Hepatocyte (in vitro differentiated cells): ENCODE measurements at places on chromosomes 3 and 15.
A peak's percentile ranks its signal among the peaks of the same experiment; 100 is the strongest.

- H3K36me3 ChIP-seq: no peaks in the 10 kb centered on the region
- no peaks in the 10 kb centered on the region for H3K27me3 ChIP-seq
- H3K4me3 ChIP-seq: no peak overlapping the region
- no peaks in the 10 kb centered on the region for H3K4me1 ChIP-seq
- no peak for DNase-seq
- H3K27ac ChIP-seq: no peak overlapping the region
Observed at GRCh38 chr3:57696801-57697321, 4.0 kb upstream of the DENND6A start.

- no peak overlapping the region for H3K27ac ChIP-seq
- H3K4me3 ChIP-seq: no peak overlapping the region
- no peaks in the 10 kb centered on the region for H3K4me1 ChIP-seq
- H3K36me3 ChIP-seq: no peaks in the 10 kb centered on the region
- no peak for DNase-seq
Observed at GRCh38 chr15:79675982-79676381, 220.8 kb downstream of the MTHFS start.

GRCh38 chr15:24899367-24899766, 55.4 kb upstream of the SNRPN start:
- no peaks in the 10 kb centered on the region for H3K4me1 ChIP-seq
- no peaks in the 10 kb centered on the region for H3K27me3 ChIP-seq
- no peak for DNase-seq
- no peak overlapping the region for H3K4me3 ChIP-seq
- H3K36me3 ChIP-seq: no peaks in the 10 kb centered on the region
- H3K27ac ChIP-seq: no peak overlapping the region

DNA sequence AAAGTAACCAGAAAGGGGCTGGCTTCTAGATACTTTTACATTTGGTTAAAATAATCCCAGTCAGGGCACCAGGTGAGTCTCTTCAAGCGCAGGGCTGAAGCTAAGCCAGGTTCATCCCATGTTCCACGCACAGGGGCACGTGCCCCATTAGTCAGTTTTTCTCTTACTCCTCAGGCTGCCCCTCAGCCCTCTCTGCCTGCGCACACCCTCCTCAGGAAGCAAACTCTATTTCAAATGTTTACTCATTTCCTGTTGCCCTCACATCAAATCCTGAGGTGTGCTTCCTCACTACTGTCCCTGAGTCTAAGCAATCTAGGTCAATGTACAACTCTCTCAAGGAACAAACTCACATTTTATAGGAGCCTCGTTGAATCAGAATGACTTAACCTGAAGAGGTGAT, 48.5 kb downstream of the THBS1 start:
- peak; percentile 23 for DNase-seq
- no peaks in the 10 kb centered on the region for H3K36me3 ChIP-seq
- no peak overlapping the region for H3K4me3 ChIP-seq
- H3K27me3 ChIP-seq: no peaks in the 10 kb centered on the region

DNA sequence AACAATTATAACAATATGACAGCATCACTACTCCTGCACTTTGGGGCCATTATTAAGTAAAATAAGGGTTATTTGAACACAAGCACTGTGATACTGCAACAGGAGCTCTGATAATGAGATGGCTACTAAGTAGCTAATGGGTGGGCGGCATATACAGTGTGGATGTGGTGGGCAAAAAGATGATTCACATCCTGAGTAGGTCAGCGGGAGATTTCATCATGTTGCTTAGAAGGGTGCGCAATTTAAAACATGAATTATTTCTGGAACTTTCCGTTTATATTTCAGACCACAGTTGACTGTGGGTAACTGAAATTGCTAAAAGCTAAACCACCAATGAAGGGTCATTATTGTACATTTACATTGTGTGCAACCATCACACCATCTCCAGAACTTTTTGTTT, 42.3 kb downstream of the FBXO22 start:
- H3K4me1 ChIP-seq: no peaks in the 10 kb centered on the region
- H3K4me3 ChIP-seq: no peak overlapping the region
- DNase-seq: no peak
- no peaks in the 10 kb centered on the region for H3K36me3 ChIP-seq
- H3K27ac ChIP-seq: no peak overlapping the region

DNA sequence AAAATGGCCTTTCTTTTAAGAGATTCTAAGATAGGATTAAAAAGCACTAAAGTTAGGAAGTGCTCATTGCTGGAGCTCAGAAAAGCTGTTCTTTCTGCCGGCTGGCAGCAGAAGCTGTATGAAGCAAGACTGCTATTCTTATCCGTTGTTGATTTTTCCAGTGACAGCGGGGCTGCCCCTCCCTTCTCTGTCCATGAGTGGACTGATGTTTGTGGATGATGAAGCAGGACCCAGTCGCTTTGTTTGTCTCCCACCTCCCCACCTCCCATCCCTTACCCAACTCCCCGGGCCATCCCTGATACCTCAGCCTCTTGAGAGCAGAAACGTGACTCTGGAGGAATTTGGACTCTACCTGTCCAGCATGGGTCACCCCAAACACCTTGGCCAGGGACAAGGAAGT, 10.3 kb upstream of the MUSTN1 start:
- H3K27ac ChIP-seq: peak overlapping the region; percentile 2
- no peaks in the 10 kb centered on the region for H3K36me3 ChIP-seq
- no peaks in the 10 kb centered on the region for H3K27me3 ChIP-seq
- H3K4me3 ChIP-seq: no peak overlapping the region

GRCh38 chr15:101225658-101226057, 26.2 kb downstream of the CHSY1 start:
- peaks cover 11% of the 10 kb centered on the region for H3K4me1 ChIP-seq
- H3K27ac ChIP-seq: no peak overlapping the region
- H3K36me3 ChIP-seq: no peaks in the 10 kb centered on the region
- no peak overlapping the region for H3K4me3 ChIP-seq

GRCh38 chr15:101242160-101242998, 9.5 kb downstream of the CHSY1 start:
- no peak for DNase-seq
- H3K27me3 ChIP-seq: no peaks in the 10 kb centered on the region
- H3K27ac ChIP-seq: no peak overlapping the region
- H3K36me3 ChIP-seq: no peaks in the 10 kb centered on the region

DNA sequence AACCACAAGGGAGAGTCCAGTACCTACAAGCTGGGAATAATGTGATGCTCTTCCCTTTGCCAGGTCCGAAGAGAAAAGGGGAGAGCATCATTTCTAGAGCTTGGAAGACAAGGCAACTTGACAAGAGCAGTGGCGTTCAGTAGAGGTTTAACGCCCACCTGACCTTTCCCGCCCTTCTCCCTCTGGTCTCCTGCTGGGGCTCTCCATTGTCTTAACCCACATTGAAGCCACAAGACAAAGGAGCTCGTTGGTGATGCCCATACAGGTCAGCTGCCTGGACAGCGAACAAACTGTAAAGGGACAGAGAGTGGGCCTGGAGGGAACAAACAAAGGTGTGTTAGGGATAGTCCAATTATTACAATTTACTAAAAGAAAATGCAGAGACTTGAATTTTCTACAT, 13.1 kb upstream of the DUT start:
- no peaks in the 10 kb centered on the region for H3K27me3 ChIP-seq
- no peaks in the 10 kb centered on the region for H3K36me3 ChIP-seq
- H3K4me3 ChIP-seq: no peak overlapping the region
- H3K27ac ChIP-seq: no peak overlapping the region
- no peaks in the 10 kb centered on the region for H3K4me1 ChIP-seq

GRCh38 chr3:134197681-134198261, 52.9 kb downstream of the RYK start:
- H3K27ac ChIP-seq: no peak overlapping the region
- H3K36me3 ChIP-seq: no peaks in the 10 kb centered on the region
- H3K27me3 ChIP-seq: no peaks in the 10 kb centered on the region
- peak; percentile 63 for DNase-seq

DNA sequence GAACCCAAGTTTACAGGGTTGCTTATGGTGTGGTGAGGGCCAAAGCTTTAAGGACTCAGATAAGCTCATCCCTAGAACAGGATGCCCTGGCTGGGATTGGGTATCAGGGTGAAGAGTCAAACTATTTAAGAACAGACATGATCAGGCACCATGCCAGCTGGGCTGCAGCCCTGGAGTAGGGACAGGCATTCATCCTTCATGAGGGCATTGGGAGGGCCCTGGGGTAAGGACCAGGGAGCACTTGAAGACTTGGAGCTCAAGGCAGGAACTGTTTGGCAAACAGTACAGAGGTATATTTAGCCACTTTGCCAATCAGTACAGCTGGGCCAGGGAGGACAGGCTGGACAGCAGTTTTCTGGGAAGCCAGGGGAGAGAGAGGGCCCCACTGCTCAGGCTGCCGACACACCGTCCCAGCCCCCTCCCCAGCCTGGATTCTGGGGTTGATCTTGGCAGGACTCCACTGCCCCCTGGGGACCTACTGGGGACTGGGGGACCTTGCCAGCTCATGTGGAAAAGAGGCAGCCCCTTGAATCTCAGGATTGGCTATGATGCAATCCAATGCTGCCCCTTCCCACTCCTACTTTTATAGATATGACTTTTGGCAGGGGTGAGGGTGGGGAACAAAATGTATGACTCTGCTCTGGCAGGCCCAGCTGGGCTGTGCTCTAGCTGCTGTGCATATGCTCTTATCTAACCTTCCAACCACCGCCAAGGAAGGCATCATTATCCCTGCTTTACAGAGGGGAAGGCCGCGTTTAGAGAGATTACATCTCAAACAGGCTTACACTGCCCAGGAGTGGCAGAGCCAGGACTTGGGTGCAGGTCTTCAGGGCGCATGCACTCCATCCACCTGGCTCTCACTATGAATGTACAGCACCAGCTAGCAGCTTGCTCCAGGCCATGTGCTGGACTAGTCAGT, 2.3 kb downstream of the PLA2G4E start:
- no peaks in the 10 kb centered on the region for H3K27me3 ChIP-seq
- H3K27ac ChIP-seq: no peak overlapping the region
- no peak overlapping the region for H3K4me3 ChIP-seq

- H3K27me3 ChIP-seq: peaks cover 5% of the 10 kb centered on the region
- H3K27ac ChIP-seq: no peak overlapping the region
- no peaks in the 10 kb centered on the region for H3K4me1 ChIP-seq
Observed at GRCh38 chr15:62190274-62190673, 25.2 kb upstream of the C2CD4B start.

DNA sequence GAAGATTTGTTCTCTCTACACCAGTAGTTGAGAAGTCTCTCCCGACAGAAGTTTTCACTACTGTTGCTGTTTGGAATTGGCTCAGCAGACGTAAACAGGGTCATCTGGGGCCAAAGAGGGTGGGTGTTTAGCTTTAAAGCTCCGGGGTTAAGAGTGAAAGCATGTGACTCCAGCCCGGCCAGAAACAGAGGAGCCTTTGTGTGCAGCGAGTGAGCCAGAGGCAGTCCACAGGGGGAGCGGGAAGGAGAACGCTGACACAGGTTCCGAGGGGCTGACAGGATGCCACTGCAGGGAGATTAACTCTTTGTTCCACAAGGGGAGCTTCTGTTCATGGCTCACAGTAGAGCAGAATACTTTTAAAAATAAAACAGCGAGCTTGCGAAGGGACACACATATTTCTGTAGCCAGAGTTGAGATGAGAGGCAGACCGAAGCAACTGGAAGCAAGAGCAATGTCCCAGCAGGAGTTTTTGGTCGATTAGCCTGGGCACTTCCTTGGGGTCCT, 26.9 kb downstream of the BMF start:
- H3K27ac ChIP-seq: peak overlapping the region; percentile 67
- peak; percentile 89 for DNase-seq
- no peaks in the 10 kb centered on the region for H3K27me3 ChIP-seq
- H3K4me1 ChIP-seq: peaks cover 53% of the 10 kb centered on the region
- no peak overlapping the region for H3K4me3 ChIP-seq
- no peaks in the 10 kb centered on the region for H3K36me3 ChIP-seq

- H3K27me3 ChIP-seq: no peaks in the 10 kb centered on the region
- DNase-seq: peak; percentile 85
- no peaks in the 10 kb centered on the region for H3K36me3 ChIP-seq
- H3K27ac ChIP-seq: peak within 1 kb of the TSS; percentile 96
Observed at GRCh38 chr15:24954783-24955530, at the start of the genes SNRPN and SNURF. Gene SNRPN, plus strand, starts transcription at chr15:24954987. Its CDS starts 19,467 bp downstream, at chr15:24974454. Gene SNURF, plus strand, starts transcription at chr15:24954987. Its CDS starts 62 bp downstream, at chr15:24955049.

GRCh38 chr3:185094697-185095096, 58.2 kb downstream of the C3orf70 start:
- H3K27ac ChIP-seq: no peak overlapping the region
- H3K27me3 ChIP-seq: no peaks in the 10 kb centered on the region
- no peaks in the 10 kb centered on the region for H3K36me3 ChIP-seq
- no peak overlapping the region for H3K4me3 ChIP-seq
- no peak for DNase-seq

GRCh38 chr3:172312001-172312400, 136.3 kb downstream of the GHSR start:
- H3K27me3 ChIP-seq: no peaks in the 10 kb centered on the region
- no peak overlapping the region for H3K27ac ChIP-seq
- peaks cover 23% of the 10 kb centered on the region for H3K4me1 ChIP-seq
- H3K4me3 ChIP-seq: no peak overlapping the region
- DNase-seq: no peak
